ENCODE measurements at places on chromosomes 1 and 21.

- H3K4me3 ChIP-seq = no peak overlapping the region
- H3K27me3 ChIP-seq = peaks cover 56% of the 10 kb centered on the region
- H3K36me3 ChIP-seq = no peaks in the 10 kb centered on the region
- no peak for DNase-seq
- no peaks in the 10 kb centered on the region for H3K4me1 ChIP-seq
Measured at GRCh38 chr1:229864686-229865230, 202.3 kb upstream of the GALNT2 start.

- DNase-seq = no peak
- peaks cover 9% of the 10 kb centered on the region for H3K4me1 ChIP-seq
- H3K27me3 ChIP-seq = peaks cover 18% of the 10 kb centered on the region
- H3K36me3 ChIP-seq = peaks cover 19% of the 10 kb centered on the region
- H3K4me3 ChIP-seq = peak overlapping the region; percentile 61
Measured at GRCh38 chr1:33080373-33080772, 580 bp upstream of the AZIN2 start.

DNA sequence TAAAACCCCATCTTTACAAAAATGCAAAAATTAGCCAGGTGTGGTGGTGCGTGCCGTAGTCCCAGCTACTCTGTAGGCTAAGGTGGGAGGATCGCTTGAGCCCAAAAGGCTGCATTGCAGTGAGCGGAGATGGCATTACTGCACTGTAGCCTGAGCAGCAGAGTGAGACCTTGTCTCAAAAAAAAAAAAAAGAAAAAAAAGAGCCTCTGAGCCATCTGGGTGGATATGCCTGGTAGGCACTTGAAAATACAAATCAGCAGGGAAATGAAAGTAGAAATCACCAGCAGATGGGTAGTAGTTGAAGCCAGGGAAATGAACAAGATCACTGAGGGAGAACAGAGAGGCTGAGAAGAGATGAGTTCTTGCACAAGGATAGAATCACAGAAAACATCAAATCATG lies 131.0 kb upstream of the HMCN1 start:
- no peaks in the 10 kb centered on the region for H3K27me3 ChIP-seq
- no peaks in the 10 kb centered on the region for H3K4me1 ChIP-seq
- no peaks in the 10 kb centered on the region for H3K36me3 ChIP-seq
- DNase-seq = no peak
- no peak overlapping the region for H3K27ac ChIP-seq

GRCh38 chr1:8600336-8600735 lies 217.1 kb downstream of the RERE start:
- no peak for DNase-seq
- no peak overlapping the region for H3K4me3 ChIP-seq
- no peak overlapping the region for H3K27ac ChIP-seq

- H3K4me1 ChIP-seq = peaks cover 35% of the 10 kb centered on the region
- DNase-seq = peak; percentile 92
- peaks cover 39% of the 10 kb centered on the region for H3K27me3 ChIP-seq
- H3K27ac ChIP-seq = no peak overlapping the region
- H3K36me3 ChIP-seq = no peaks in the 10 kb centered on the region
Measured at GRCh38 chr1:231192620-231193163, 30.8 kb downstream of the TRIM67 start.

- no peak overlapping the region for H3K4me3 ChIP-seq
- DNase-seq = no peak
- peaks cover 33% of the 10 kb centered on the region for H3K27me3 ChIP-seq
Measured at GRCh38 chr21:39874206-39874605, 7.0 kb downstream of the PCP4 start.

DNA sequence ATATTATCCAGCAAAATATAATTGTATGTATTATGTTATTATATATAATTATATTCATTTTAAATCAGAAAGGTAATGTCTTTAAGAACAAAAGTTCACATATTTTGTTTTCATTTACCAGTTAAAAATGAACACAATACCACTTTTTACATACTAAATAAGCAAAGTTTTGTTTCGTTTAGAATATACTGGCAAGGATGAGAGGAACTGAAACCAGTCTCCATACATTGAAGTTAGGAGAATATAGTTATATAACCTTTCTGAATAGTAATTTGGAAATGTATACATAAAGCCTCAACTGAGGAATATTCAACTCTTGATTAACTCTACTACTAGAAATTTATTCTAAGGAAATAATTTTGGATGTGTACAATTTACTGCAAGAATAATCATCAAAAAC lies 110.5 kb downstream of the ZNF644 start:
- no peak for DNase-seq
- H3K27me3 ChIP-seq = no peaks in the 10 kb centered on the region
- no peak overlapping the region for H3K27ac ChIP-seq
- H3K4me3 ChIP-seq = no peak overlapping the region
- H3K36me3 ChIP-seq = no peaks in the 10 kb centered on the region

DNA sequence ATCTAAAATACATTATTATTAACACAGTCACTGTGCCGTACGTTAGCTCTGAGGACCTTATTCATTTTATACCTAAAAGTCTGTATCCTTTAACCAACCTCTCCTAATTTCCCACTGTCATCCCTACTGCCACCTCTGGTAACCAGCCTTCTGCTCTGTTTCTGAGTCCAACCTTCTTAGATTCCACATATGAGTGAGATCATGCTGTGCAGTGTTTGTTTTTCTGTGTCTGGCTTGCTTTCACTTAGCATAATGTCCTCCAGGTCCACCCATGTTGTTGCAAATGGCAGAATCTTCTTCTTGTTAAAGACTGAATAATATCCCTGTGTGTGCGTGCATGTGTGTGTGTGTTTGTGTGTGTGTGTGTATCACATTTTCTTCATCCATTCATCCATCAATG lies 64.2 kb downstream of the ETS2 start:
- no peaks in the 10 kb centered on the region for H3K27me3 ChIP-seq
- H3K4me3 ChIP-seq = no peak overlapping the region
- DNase-seq = no peak
- no peaks in the 10 kb centered on the region for H3K4me1 ChIP-seq

DNA sequence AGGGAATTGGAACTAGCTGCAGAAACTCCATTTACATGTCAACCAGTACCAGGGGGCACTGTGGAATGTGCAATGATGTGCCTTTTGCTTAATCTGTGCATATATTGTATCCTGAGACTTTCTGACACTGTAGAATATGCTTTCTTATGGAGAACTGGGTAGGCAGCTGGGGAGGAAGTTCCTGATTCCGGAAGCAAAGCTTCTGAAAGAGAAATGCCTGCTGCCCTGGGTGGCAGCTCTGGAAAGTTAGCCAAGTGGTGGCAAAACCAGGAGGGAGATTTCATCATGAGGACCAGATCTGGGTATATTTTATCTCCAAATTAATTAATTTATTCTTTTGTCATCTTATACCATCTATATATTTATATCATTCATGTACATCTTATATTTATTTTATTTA lies 116.7 kb downstream of the XCL2 start:
- H3K4me3 ChIP-seq = no peak overlapping the region
- no peak overlapping the region for H3K27ac ChIP-seq
- H3K36me3 ChIP-seq = no peaks in the 10 kb centered on the region
- no peaks in the 10 kb centered on the region for H3K27me3 ChIP-seq
- DNase-seq = no peak
